ENCODE measurements at places on chromosomes 12 and 14. TPM values are rescaled to one million over a fixed set of nuclear protein-coding genes. Genes with fewer than 3 reads are reported as not detected.

LRRC10 gene
- not detected for total RNA-seq

- peaks cover 1% of the 10 kb centered on the region for H3K27me3 ChIP-seq
- no peak overlapping the region for H3K27ac ChIP-seq
- DNase-seq: no peak
- H3K4me3 ChIP-seq: no peak overlapping the region
Observed at GRCh38 chr14:37862263-37862662, 266.8 kb downstream of the TTC6 start.

DNA sequence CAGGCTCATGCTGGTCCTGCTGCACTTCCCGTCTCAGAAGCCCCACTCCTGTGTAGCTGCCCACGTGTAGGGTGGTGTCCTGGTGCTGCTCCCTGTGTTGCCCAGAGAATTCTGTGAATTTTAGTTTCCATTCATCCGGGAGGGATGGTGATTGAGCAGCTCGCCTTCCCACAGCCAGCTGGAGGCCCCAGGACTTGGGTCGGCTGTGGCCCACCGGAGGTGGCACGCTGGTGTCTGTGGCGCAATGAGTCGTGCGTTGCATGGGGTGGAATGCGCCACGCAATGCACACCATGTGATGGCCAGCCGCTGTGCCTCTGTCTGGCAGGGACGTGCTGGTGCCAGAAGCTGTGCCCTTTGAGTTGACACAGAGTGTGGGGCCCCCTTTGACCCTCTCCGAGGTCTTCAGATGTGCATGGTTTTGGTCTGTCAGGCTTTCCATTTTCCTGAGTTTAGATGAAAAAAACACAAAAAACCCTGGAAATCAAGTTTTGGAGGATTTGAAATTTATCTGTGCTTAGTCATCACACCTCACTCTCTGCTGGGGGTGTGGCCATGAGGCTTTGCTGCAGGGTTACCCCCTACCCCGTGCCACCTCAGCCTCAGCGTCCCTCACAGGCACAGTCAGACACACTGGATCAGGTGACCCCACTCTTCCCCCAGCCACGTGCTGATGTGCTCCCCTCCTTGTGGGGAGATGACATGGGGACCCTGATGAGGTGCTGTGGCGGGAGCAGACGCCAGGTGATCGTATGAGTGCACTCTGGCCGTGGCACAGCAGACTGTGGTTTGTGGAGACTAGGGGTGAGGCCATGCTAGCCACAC lies 64.6 kb downstream of the EP400 start:
- no peaks in the 10 kb centered on the region for H3K27me3 ChIP-seq
- no peak for DNase-seq
- H3K4me1 ChIP-seq: no peaks in the 10 kb centered on the region
- H3K27ac ChIP-seq: no peak overlapping the region
- no peak overlapping the region for H3K4me3 ChIP-seq

- H3K4me1 ChIP-seq: peaks cover 42% of the 10 kb centered on the region
- peaks cover 43% of the 10 kb centered on the region for H3K36me3 ChIP-seq
- no peaks in the 10 kb centered on the region for H3K27me3 ChIP-seq
- DNase-seq: no peak
Observed at GRCh38 chr14:49892301-49892635, 614 bp upstream of the ARF6 start.

RILPL2 gene
- total RNA-seq: 12.2 TPM

MDGA2 gene
- not detected for total RNA-seq

DNA sequence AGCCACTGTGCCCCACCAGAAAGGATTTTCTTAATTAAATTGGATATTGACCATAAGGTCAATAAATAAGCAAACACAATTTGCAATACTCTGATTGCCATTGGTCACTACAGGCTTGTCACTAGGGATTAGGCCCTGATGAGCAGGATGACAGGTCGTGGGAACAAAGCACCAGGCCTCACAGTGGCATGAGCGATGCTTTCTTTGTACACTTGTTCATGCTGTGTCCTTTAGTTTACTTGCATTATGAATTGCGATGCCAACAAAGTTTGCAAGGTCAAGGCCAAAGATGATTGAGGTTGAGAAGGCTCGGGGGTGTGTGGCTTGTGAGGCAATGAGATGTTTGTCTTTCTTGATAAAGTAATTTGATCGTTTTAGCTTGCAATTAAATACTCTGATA lies 136.0 kb downstream of the TTC8 start:
- DNase-seq: no peak
- peaks cover 13% of the 10 kb centered on the region for H3K27me3 ChIP-seq
- no peaks in the 10 kb centered on the region for H3K36me3 ChIP-seq
- no peaks in the 10 kb centered on the region for H3K4me1 ChIP-seq

GRCh38 chr12:42652048-42652447 lies 62.5 kb upstream of the PRICKLE1 start:
- H3K27me3 ChIP-seq: no peaks in the 10 kb centered on the region
- H3K4me3 ChIP-seq: no peak overlapping the region
- no peak overlapping the region for H3K27ac ChIP-seq
- DNase-seq: no peak
- H3K4me1 ChIP-seq: no peaks in the 10 kb centered on the region
- no peaks in the 10 kb centered on the region for H3K36me3 ChIP-seq

DNA sequence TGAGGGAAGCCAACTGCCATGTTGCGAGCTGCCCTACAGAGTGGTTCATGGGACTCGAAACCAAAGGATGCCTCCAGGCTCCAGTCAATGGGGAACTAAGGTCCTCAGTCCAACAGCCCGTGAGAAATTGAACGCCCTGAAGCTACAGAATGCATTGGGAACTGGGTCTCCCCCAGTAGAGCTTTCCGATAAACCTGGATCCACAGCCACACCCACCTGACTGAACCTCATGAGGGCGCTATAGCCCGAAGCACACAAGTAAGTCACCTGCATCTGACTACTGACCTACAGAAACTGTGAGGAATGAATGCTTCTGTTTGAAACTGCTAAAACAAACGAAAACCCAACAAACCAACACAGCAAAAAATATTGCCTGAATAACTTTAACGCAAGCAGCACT lies 1297.7 kb downstream of the AACS start:
- no peaks in the 10 kb centered on the region for H3K4me1 ChIP-seq
- H3K4me3 ChIP-seq: no peak overlapping the region

DNA sequence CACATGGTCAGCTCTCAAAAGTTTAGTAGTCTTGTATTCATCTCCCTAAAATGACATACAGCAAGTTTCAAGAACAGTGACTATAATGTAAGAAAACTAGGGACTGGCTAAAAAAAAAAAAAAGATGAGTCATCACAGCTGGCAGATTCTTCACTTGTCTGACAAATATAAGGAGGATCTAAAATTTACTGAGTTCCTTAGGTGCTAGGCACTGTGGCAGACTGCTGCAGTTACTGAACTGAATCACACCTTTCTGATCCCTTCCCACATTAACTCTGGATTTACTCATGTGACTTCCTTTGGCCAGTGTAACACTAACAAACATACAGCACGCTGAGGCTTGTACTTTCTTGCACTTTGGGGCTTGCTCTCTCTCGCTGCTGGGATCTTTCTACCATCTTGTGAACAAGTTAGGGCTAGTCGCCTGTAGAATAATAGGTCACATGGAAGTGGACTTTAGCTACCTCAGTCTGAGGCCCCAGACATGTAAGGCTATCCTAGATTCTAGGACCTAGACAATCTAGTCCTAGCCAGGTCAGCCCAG lies 32.1 kb downstream of the BAZ1A start:
- peak overlapping the region; percentile 63 for H3K27ac ChIP-seq
- peak overlapping the region; percentile 60 for H3K4me3 ChIP-seq
- H3K27me3 ChIP-seq: no peaks in the 10 kb centered on the region
- peaks cover 14% of the 10 kb centered on the region for H3K4me1 ChIP-seq

DNA sequence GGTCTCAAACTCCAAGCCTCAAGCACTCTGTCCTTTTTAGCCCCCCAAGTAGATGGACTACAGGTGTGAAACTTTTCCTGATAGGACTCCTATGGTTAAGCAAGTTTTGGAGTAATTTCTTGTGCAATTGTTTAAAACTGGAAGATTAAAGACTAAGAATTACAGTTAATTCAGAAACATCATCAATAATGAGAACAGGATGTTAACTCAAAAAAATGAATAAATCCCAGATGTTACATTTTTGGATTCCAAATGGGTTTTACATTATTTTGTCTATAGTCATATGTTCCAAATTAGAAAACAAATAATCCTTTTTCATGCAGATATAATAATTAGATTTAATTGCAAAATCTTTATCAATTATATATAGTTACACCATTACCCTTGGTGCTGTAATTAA lies 24.4 kb upstream of the KITLG start:
- H3K27ac ChIP-seq: no peak overlapping the region
- no peak overlapping the region for H3K4me3 ChIP-seq
- no peaks in the 10 kb centered on the region for H3K36me3 ChIP-seq
- DNase-seq: no peak

- no peak overlapping the region for H3K4me3 ChIP-seq
- H3K4me1 ChIP-seq: no peaks in the 10 kb centered on the region
- H3K27me3 ChIP-seq: peaks cover 7% of the 10 kb centered on the region
- H3K27ac ChIP-seq: no peak overlapping the region
- no peaks in the 10 kb centered on the region for H3K36me3 ChIP-seq
Observed at GRCh38 chr14:58646479-58646878, 8.7 kb downstream of the DACT1 start.

DNA sequence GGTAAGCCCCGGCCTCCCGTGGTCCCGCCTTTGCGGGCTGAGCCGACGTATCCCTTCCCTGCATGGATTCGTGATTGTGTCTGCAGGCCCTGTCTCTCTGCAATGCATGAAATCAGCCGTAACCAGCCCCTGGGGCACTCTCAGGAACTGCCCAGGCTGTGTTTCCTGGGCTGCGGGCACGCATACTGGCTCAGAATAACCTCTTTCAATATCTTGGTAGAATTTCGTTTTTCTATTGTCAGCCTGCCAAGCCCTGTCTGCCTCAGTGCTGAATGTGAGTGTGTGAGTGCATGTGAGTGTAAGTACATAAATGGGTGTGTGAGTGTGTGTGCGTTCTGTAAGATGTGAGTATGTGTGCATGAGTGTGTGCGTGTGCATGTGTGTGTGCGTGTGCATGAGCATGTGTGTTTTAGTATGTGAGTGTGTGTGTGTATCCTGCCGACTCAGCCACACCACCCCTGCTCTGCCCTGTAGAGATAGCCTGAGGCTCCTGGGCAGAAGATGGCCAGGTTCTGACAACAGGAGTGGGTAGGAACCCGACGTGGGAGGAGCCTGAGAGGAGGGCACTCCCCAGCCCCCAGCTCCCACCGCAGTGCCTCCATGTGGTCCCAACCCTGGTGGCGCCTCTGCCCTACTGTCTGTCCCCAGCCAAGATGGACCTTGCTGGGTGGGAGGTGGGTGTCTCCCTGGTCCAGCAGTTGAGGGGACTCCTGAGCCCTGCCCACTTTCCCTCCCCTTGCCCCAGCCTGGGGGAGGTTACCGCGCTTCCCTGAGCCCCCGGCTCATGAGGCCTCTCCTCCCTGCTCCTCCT lies 268.8 kb downstream of the ADGRD1 start:
- H3K36me3 ChIP-seq: no peaks in the 10 kb centered on the region
- no peak overlapping the region for H3K27ac ChIP-seq
- H3K4me3 ChIP-seq: peak overlapping the region; percentile 4
- peaks cover 10% of the 10 kb centered on the region for H3K27me3 ChIP-seq
- H3K4me1 ChIP-seq: peaks cover 8% of the 10 kb centered on the region

PRIMA1 gene
- not detected for total RNA-seq

- DNase-seq: no peak
- H3K4me1 ChIP-seq: no peaks in the 10 kb centered on the region
- H3K36me3 ChIP-seq: peaks cover 9% of the 10 kb centered on the region
- H3K27me3 ChIP-seq: no peaks in the 10 kb centered on the region
- no peak overlapping the region for H3K4me3 ChIP-seq
Observed at GRCh38 chr14:39957290-39957689, 525.1 kb upstream of the FBXO33 start.

DNA sequence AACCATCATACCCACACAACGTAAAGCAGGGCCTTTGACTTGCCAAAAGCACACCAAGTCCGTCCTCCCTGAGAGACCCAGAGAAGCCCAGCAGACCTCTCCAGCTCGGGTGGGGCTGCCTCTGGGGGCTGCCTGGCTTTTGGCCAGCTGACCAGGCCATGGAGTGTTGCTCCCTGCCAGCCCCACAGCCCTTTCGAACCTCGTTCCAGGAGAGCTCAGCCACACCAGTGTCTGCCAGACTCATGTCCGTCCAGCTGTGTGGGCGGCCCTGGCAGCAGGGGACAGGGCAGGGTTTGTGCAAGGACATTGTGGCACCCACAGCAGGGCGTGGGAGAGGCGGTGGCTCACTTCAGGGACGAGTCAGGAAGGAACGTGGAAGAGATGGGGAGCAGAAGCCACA lies 22.6 kb upstream of the IRF2BPL start:
- no peak for DNase-seq
- H3K36me3 ChIP-seq: no peaks in the 10 kb centered on the region
- no peaks in the 10 kb centered on the region for H3K27me3 ChIP-seq
- no peak overlapping the region for H3K4me3 ChIP-seq
- no peak overlapping the region for H3K27ac ChIP-seq

- no peak overlapping the region for H3K4me3 ChIP-seq
- H3K36me3 ChIP-seq: no peaks in the 10 kb centered on the region
- H3K27me3 ChIP-seq: peaks cover 54% of the 10 kb centered on the region
- H3K4me1 ChIP-seq: no peaks in the 10 kb centered on the region
- DNase-seq: no peak
Observed at GRCh38 chr12:52228931-52229330, 4.1 kb upstream of the KRT7 start.

DNA sequence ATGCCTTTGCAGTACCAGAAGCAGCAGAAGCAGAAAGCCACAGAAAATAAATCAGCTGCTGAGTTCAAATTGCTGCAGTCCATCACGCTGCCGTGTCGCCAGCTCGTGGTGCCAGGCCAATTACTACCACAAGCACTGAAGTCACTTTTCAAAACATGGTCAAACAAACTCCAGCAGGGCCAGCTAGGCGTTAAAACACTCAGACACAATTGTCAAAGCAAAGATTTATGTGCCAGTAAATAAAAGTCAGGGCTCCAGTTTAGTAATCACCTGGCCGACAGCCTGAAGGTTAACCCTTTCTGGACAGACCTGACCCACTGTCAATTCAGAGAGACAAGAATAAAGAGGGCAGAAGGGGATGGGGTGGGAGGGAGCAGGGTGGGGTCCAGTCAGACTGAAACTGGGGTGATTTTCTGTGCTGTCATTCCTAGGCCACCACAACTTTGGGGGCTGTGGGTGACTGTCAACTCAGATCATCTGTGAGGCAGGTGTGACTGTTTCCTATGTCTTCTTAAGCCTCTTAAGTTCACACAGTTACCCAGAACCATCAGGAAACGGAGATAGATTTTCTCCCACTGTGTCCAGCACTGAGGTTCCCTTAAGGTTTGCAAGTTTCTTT lies 109.8 kb upstream of the FUT8 start:
- no peaks in the 10 kb centered on the region for H3K36me3 ChIP-seq
- peak overlapping the region; percentile 65 for H3K27ac ChIP-seq
- no peak for DNase-seq

GRCh38 chr14:34107441-34107840 lies 156.6 kb upstream of the EGLN3 start:
- no peak for DNase-seq
- no peaks in the 10 kb centered on the region for H3K4me1 ChIP-seq
- H3K27me3 ChIP-seq: peaks cover 6% of the 10 kb centered on the region
- no peaks in the 10 kb centered on the region for H3K36me3 ChIP-seq
- no peak overlapping the region for H3K4me3 ChIP-seq

DNA sequence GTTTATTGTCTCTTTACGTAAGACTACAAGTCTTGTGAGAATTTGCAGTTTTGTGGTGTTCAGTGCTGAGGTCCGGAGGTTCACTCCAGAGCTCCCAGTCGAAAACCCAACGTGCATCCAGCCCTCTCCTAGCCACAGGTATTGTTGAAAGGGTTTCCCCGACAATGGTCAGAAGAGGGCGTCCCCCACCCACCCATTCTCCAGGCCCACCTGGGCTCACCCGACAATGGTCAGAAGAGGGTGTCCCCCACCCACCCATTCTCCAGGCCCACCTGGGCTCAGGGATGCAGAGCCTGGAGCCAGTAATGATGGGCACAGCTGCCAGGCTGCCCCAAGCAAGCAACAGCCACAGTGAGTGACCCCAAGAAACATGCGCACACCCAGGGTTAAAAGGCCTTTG lies 126.8 kb upstream of the EVL start:
- H3K4me3 ChIP-seq: no peak overlapping the region
- H3K4me1 ChIP-seq: no peaks in the 10 kb centered on the region
- no peak overlapping the region for H3K27ac ChIP-seq
- DNase-seq: no peak
- no peaks in the 10 kb centered on the region for H3K36me3 ChIP-seq
